ENCODE measurements at places on chromosomes 13 and 19.

DNA sequence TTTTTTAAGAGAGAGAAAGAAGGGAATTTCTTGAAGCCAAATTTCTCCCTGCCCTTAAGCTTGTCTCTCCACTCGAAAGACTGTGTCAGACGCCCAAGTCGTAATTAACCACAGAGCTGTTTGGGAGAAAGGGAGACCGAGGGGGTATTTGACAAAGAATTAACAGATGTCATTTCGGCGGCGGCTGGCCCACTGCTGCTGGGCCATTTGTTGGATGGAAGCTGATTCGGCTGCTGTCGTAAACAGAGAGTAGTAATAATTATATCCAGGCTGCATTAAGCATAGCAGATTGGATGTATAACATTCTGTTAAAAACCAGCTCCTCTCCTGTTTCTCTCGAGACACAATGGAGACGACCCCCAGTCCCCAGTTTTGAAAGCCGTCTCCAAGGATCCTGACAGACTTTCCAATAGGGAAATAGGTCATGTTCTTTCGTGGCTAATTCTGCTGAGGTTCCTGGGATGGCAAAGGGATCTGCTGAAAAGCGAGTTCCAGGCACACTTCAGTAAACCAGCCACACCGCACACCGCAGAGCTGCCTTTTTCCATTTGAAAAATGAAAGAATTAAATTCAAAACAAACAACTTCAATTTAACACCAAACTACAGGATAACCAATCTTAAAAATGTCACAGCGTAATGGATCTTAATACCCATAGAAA, 71.5 kb downstream of the KCTD15 start:
- no peak overlapping the region for H3K27ac ChIP-seq
- H3K4me3 ChIP-seq: 0 out of 3 replicates have a peak overlapping the region, but pooled peaks have one; percentile 23
- H3K4me1 ChIP-seq: no peaks in the 10 kb centered on the region

- no peak for DNase-seq
- peaks cover 12% of the 10 kb centered on the region for H3K4me1 ChIP-seq
- no peak overlapping the region for H3K4me3 ChIP-seq
- H3K36me3 ChIP-seq: no peaks in the 10 kb centered on the region
Observed at GRCh38 chr19:16456652-16457194, 15.0 kb downstream of the EPS15L1 start.

DNA sequence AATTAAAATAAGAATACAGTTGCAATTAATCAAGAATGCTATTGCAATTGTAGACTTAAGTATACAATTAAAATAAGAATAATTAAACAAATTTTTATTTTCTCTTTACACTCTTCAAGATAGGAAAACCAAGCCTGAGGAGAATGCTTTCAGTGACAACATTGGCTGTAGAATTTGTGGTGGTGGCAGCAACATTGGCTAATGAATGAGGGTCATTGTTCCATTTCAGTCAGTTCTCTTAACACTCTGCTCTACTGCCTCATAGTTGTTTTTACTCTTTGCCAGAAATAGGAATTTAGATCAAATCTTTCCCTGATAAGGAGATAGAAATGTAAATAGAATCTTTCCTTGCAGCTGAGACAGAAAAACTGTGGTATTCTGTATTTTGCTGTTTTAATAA, 391.6 kb downstream of the PCDH20 start:
- no peak for DNase-seq
- H3K4me3 ChIP-seq: no peak overlapping the region
- H3K36me3 ChIP-seq: no peaks in the 10 kb centered on the region
- no peaks in the 10 kb centered on the region for H3K4me1 ChIP-seq

DNA sequence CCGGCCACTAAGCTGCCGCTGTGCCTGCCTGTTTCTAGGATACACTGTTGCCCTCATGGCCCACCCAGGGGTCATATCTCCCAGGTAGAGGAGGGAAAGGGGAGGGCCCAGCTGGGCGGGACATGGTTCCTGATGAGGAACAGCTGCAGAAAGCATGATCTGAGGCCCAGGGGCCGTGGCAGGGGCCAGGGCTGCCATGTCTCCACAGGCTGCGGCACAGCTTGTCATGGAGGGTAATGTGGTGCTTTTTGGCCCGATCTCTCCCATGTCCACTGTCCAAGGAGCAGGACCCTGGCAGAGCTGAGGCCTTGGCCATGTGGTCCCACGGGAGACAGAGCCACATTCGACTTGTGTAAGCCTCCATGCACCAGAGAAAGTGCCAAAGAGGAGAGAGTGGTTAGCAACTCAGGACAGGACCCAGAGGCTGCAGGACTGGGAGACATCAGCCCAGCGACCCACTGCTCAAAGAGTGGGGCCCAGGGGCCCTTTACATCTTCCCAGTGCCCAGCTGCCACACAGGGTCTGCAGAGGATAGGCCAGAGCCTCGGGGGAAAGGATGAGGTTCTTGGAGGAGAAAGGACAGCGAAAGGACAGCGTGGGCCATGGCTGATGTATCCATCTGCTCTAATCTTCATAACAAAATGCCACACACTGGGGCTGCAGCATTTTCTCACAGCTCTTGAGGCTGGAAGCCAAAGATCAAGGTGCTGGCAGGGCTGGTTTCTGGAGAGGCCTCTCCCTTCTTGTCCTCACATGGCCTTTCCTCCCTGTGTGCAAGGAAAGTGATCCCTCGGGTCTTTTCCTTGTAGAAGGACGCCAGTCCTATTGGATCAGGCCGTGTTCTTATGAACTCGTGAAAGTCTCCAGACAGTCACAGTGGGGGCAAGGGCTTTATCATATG, 11.5 kb downstream of the POP4 start:
- DNase-seq: no peak
- H3K4me1 ChIP-seq: no peaks in the 10 kb centered on the region
- H3K4me3 ChIP-seq: no peak overlapping the region
- H3K27ac ChIP-seq: no peak overlapping the region

- DNase-seq: no peak
- no peaks in the 10 kb centered on the region for H3K4me1 ChIP-seq
- no peak overlapping the region for H3K27ac ChIP-seq
- peaks cover 25% of the 10 kb centered on the region for H3K36me3 ChIP-seq
Observed at GRCh38 chr19:18756896-18757295, 34.2 kb downstream of the COMP start.

- H3K27ac ChIP-seq: no peak overlapping the region
- no peaks in the 10 kb centered on the region for H3K36me3 ChIP-seq
- H3K4me3 ChIP-seq: no peak overlapping the region
- DNase-seq: no peak
Observed at GRCh38 chr19:16604615-16605014, 23.4 kb downstream of the MED26 start.

GRCh38 chr19:19420570-19421298, 15.3 kb downstream of the GATAD2A start:
- no peaks in the 10 kb centered on the region for H3K27me3 ChIP-seq
- H3K36me3 ChIP-seq: peaks cover 16% of the 10 kb centered on the region
- no peak overlapping the region for H3K27ac ChIP-seq
- H3K4me3 ChIP-seq: no peak overlapping the region
- no peak for DNase-seq

DNA sequence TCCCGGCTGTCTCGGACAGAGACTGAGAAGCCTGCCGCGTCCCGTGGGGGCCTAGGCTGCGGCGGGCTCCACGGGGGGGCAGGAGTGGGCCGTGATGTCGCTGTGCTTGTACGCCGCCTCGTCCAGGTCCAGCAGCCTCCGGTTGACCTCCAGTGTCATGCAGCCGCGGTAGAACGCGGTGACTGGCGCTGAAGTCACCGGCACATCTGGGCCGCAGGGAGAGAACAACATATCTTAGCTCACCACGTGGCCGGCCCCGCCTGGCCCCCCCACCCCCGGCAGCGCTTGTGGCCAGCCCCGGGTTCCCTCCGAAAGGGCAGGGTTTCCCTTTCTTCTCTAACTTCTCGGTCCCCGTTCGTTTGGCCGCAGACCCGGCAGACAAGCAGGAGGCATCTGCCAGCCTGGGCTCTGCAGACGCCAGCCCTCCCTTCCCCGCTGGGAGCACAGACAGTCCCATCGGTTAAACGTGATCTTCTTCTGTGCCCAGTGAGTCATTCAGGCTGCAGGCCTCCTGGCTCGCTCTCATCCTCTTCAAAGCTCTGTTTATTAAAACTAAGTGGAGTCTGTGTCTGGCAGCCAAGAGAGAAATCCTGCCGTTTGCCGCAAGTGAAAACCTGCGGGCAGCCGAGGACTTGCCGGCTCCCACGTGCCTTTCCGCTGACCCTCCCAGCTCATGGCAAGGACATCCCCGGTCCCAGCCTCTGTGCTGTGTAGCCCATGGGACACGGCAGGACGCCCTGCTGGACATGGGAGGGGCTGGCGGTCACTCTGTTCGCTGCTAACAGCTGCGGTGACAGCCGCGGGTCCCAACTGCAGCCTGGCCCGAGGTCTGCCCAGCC, 42.8 kb downstream of the GAS6 start:
- H3K4me3 ChIP-seq: no peak overlapping the region
- no peak for DNase-seq
- peaks cover 23% of the 10 kb centered on the region for H3K36me3 ChIP-seq
- no peaks in the 10 kb centered on the region for H3K4me1 ChIP-seq

DNA sequence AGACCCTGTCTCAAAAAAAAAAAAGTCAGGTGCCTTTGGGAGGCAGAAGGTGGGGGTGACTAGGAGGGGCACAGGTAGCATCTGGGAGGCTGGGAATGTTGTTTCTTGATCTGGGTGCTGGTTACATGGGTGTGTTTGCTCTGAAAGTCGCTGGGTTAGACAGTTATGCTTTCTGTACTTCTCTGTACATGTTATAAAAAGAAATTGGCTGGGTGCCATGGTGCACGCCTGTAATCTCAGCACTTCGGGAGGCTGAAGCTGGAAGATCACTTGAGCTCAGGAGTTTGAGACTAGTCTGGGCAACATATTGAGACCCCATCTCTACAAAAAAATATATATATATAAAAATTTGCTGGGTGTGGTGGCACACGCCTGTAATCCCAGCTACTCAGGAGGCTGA, 15.1 kb downstream of the NOSIP start:
- no peak for DNase-seq
- no peaks in the 10 kb centered on the region for H3K27me3 ChIP-seq
- no peaks in the 10 kb centered on the region for H3K36me3 ChIP-seq
- no peak overlapping the region for H3K4me3 ChIP-seq
- H3K27ac ChIP-seq: no peak overlapping the region

GRCh38 chr19:11737964-11738745, 591 bp downstream of the ZNF823 start:
- H3K36me3 ChIP-seq: no peaks in the 10 kb centered on the region
- H3K27me3 ChIP-seq: peaks cover 14% of the 10 kb centered on the region
- no peaks in the 10 kb centered on the region for H3K4me1 ChIP-seq
- H3K4me3 ChIP-seq: peak overlapping the region; percentile 97

DNA sequence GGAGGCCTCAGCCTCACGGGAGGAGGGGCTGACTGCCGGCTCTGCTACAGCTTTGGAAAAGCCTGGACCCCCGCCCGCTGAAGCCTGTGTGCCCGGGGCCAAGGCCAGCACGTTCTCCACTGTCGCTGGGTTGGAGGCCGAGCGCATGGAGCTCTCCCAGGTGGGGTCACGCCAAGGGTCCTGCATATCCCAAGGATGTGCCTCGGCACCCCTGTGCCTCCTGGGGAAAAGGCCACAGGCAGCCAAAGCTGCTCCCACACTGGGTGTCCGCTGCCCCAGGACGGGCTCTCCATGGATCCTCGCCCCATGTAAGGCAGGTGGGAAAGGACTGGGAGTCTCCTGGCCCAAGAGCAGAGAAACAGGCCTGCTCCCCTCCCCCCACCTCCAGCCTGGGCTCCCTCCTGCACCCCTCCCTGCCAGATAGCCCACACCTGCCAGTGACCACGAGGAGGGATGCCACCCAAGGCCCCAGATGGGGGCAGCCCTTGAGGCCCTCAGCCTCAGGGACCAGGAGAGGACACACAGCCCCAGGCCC, 64.0 kb downstream of the MLLT1 start:
- no peaks in the 10 kb centered on the region for H3K27me3 ChIP-seq
- no peaks in the 10 kb centered on the region for H3K4me1 ChIP-seq
- H3K27ac ChIP-seq: no peak overlapping the region
- no peak overlapping the region for H3K4me3 ChIP-seq
- no peak for DNase-seq
- peaks cover 11% of the 10 kb centered on the region for H3K36me3 ChIP-seq

GRCh38 chr13:80009760-80010159, 331.2 kb downstream of the SPRY2 start:
- no peaks in the 10 kb centered on the region for H3K4me1 ChIP-seq
- H3K27ac ChIP-seq: no peak overlapping the region
- H3K27me3 ChIP-seq: no peaks in the 10 kb centered on the region
- 0 out of 3 replicates have a peak, but pooled peaks cover 2% of the 10 kb centered on the region for H3K36me3 ChIP-seq
- DNase-seq: no peak

DNA sequence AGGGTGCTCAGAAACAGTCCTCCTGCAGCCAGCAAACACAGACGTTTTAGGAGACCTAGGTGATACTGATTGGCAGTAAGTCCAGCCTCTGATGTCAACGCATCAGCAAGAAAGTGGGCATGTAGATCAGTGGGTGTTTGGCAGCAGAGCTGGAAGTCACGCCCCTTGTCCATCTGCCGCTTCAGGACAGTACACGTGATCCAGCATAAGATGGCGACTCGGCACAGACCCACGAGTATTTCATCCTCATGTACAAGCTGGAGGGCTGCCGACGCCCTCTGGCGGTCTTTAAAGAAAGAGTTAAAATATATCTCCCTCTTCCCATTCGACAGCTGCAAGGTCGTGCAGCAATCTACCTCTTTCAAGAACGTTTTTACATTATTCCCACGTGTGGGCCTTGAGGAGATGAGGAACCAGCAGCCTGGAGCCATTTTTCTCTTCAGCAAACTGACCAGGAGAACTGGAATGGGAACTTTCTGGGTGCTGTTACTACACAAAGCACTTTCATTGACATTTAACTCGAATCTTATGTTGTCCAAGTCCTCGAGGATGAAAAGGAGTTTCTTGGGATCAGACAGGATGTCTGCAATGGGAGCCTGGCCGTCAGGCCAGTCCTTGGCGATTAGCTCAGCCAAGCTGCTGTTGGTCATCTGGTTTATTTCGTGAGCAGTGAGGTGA, 22.3 kb downstream of the NLRP11 start:
- peak; percentile 31 for DNase-seq
- no peaks in the 10 kb centered on the region for H3K4me1 ChIP-seq
- peaks cover 4% of the 10 kb centered on the region for H3K36me3 ChIP-seq
- H3K27ac ChIP-seq: no peak overlapping the region
- no peak overlapping the region for H3K4me3 ChIP-seq

GRCh38 chr19:38318660-38319059, 985 bp upstream of the KCNK6 start:
- H3K4me3 ChIP-seq: no peak overlapping the region
- no peaks in the 10 kb centered on the region for H3K36me3 ChIP-seq
- H3K4me1 ChIP-seq: no peaks in the 10 kb centered on the region
- no peak overlapping the region for H3K27ac ChIP-seq

- no peaks in the 10 kb centered on the region for H3K4me1 ChIP-seq
- no peaks in the 10 kb centered on the region for H3K27me3 ChIP-seq
- no peak overlapping the region for H3K4me3 ChIP-seq
- DNase-seq: no peak
- peaks cover 11% of the 10 kb centered on the region for H3K36me3 ChIP-seq
- H3K27ac ChIP-seq: no peak overlapping the region
Observed at GRCh38 chr13:113646921-113647340, 11.1 kb downstream of the ATP4B start.

DNA sequence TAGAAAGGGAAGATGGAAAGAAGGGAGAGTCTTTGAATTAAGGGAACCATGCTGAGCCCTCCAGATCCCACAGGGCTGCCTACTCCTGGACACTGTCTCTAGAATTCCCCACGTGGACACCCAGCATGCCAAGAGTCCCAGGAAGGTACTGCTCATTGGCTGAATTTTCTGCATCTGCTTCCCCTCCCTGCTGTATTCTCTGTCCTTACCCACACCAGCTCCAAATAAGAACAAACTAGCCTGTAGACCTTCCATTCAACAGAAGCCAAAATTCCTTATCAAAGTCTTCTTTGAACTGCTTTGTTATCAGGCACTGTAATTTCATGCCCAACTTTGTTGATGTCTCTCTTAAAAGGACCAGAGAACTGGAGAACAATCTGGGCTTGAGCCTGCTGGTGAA, 305.9 kb upstream of the ARGLU1 start:
- no peaks in the 10 kb centered on the region for H3K36me3 ChIP-seq
- no peak overlapping the region for H3K4me3 ChIP-seq
- DNase-seq: no peak
- no peak overlapping the region for H3K27ac ChIP-seq
